ENCODE measurements at places on chromosomes 7 and 10. TPM values are rescaled to one million over a fixed set of nuclear protein-coding genes. Genes with fewer than 3 reads are reported as not detected.

The ACBD7 gene
- 9.3 TPM for total RNA-seq

The ZNF12 gene
- 26.7 TPM for total RNA-seq

The NKX1-2 gene
- 0.22 TPM for total RNA-seq

The ADAMTS14 gene
- 0.31 TPM for total RNA-seq

The LIPF gene
- not detected for total RNA-seq

The FAM221A gene
- total RNA-seq, result 16.6 TPM

The CPEB3 gene
- total RNA-seq, result 0.69 TPM

The C1QL3 gene
- total RNA-seq, result not detected

The AKR1E2 gene
- not detected for total RNA-seq

The CRYGN gene
- total RNA-seq, result 1.2 TPM

The NRP1 gene
- total RNA-seq, result 134 TPM

The CPA2 gene
- total RNA-seq, result not detected

The GRID2IP gene
- 0.22 TPM for total RNA-seq

The ZPBP gene
- not detected for total RNA-seq

The LIPM gene
- not detected for total RNA-seq

The MOGAT3 gene
- total RNA-seq, result not detected
